ENCODE measurements at places on chromosomes 2 and 18.

GRCh38 chr2:217127744-217128143 is 267.9 kb upstream of the TNP1 start:
- DNase-seq, result no peak

- DNase-seq, result no peak
These were observed 9.8 kb upstream of the GNLY start for GRCh38 chr2:85684380-85684779.

GRCh38 chr18:5304232-5304631 is 8.7 kb upstream of the ZBTB14 start:
- no peak for DNase-seq

DNA sequence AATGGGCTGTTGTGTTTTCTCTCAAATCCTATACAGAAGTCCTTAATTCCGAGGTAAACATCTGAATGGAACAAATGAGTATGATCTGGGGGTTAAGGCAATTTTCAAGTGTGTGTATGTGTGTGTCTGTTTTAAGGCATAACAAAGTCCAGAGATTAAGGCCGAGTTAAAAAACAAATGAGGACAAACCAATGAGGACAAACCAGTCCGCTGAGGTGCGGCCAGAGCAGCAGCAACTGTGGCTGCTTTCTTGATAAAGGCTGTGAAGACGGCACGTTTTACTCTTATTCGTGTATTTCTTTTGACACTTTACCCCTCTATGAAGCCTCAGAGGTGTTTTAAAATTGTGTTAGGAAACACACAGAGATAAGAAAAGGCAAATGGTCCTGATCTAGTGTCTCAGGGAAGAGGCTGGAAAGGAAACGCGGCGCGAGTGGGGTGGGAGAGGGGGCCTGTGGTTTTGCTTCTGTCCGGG is 495 bp upstream of the GULP1 start:
- DNase-seq, result no peak

DNA sequence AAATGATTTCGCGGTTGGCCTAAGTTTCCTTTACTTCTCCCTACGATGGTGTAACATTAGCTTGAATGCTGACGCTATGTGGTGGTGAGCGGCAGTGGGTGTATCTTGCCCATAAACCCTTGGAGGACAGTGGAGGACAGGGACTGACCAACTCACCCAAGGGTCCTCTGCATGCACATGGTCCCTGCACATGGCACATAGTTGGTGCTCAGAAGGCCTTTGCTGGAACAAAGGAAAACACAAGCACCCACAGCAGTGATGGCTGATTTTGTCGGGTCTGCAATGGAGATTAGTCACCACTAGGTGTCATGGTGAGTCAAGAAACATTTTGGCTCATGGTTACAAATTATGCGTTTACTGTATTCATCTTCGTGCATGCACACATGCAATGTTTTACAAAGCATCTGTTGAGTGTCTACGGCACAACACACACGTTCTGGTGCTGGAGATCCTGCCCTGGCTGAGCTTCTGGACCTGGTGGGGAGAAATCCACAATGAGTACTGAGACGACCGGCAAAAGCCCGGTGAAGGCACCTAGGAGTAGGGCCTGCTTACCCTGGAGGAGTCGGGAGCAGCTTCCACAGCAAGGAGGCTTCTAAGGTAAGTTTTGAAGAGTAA is 44.0 kb downstream of the PDCL3 start:
- peak; percentile 75 for DNase-seq

DNA sequence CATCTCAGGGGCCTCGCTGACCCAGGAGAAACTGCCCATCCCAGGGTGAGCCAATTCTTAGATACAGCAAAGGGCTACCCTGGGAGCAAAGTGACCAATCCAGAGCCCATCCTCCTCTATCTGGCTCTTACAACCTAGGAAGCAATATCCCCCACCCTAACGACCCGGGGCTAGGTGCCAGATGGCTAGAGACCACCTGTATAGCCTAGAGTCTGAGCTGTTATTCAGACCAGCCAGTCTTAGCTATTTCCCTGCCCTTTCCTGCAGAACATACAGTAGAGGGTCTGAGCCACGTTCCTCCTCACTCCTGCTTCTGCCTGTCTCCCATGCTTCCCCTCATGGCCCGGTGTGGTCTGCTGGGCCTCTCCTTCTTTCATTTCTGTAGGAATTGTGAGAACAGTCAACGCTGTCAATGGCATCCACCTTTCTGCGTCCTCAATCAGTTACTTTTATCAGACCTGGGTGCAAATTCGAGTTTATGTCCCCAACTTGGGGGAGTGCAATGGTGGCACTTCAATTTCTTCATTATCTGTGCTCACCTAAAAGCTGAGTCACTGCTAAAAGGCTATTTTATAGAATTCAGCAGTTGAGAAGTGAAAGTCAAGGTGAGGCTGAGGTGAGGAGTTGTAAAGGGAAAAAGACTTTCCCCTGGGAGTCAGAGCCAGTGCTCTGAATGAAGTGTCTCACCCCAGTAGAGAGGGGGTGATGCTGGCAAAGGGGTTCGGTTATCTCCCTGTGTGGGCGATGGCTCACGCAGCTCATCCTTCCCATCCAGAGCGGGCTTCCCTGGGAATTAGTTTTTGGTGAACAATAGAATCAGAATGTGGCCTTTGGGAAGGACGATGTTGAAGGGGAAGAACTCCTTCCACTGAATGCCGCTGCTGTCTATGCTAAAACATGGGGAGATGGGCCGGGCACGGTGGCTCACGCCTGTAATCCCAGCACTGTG is 42.4 kb downstream of the LONRF2 start:
- no peak for DNase-seq

DNA sequence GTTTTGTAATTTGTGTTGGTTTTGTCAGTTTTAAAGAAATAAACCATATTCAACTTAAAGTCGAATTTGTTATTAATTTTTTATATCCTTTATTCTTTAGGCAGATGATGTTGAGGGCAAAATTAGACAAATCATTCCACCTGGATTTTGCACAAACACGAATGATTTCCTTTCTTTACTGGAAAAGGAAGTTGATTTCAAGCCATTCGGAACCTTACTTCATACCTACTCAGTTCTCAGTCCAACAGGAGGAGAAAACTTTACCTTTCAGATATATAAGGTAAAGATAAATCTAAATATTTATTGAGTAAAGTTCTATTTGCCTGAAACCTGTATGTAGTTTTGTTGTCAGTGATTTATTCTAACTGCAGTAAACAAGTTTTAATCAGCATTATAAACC is 34.5 kb upstream of the METAP1D start:
- no peak for DNase-seq

- DNase-seq, result no peak
These were observed 54.5 kb downstream of the HS1BP3 start for GRCh38 chr2:20596193-20596972.

GRCh38 chr2:182545420-182546167 is 118.8 kb upstream of the PDE1A start:
- no peak for DNase-seq
